ENCODE measurements at places on chromosomes 12 and 14.

DNA sequence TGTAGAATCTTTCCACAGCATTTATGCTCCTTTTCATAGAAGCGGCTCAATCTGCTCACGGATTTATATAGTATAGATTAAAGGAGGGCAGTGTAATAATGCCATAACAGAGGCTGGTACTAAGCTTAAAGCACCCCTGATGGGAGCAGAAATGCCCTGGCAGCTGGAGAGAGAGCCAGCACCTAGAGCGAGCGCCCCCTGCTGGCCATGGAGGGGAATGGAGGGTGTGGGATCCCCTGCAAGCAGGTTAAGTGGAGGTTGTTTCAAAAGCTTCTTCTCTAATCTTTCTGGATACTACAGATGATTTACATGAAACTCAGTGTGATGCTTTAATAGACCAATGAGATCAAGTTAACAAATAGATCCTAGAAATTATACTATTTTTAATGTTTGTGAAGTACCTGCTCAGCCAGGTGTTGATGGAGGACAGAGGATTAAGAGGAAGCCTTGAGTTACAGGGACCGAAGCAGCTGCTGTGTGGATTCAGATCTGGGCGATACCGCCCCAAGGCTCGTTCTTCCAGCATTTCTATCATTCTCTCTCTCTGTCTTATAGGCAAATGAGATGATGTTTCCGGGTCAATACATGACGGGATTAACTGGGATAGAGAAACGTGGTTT is 1519.3 kb upstream of the TMEM132C start:
- no peak for DNase-seq

DNA sequence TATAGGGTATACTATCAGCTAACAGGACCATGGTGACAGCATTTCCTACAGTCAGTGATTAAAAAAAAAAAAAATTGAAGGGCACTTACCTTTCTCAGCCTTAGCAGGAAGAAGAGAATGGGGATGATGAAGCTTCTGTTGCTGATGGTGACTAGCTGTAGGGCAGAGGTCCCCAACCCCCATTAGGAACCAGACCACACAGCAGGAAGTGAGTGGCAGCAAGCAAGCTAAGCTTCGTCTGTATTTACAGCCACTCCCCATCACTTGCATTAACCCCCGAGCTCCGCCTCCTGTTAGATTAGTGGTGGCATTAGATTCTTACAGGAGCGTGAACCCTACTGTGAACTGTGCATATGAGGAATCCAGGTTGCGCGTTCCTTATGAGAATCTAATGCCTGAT is 91.3 kb upstream of the USP44 start:
- no peak for DNase-seq

- no peak for DNase-seq
Measured at GRCh38 chr12:132571598-132571997, 38.8 kb downstream of the LRCOL1 start.

- no peak for DNase-seq
Measured at GRCh38 chr12:50401500-50402081, 906 bp downstream of the LARP4 start.

DNA sequence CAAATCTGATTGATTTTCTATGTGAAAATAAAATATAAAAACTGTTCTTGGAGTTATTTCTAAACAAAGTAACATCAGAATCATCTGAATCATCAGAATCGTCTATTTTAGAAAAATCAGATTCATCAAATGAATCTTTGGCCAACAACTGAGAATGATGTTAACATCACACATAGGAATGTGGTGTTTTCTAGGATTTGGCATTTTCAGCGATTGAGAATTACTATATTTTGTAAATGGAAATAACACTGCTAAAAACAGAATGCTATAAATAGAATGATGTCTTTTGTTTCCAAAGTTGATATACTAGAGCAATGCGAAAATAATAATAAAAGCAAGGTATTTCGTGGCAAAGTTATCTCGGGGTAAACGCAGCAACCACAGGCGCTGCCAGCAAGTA is 73.9 kb upstream of the EVL start:
- DNase-seq, result no peak

DNA sequence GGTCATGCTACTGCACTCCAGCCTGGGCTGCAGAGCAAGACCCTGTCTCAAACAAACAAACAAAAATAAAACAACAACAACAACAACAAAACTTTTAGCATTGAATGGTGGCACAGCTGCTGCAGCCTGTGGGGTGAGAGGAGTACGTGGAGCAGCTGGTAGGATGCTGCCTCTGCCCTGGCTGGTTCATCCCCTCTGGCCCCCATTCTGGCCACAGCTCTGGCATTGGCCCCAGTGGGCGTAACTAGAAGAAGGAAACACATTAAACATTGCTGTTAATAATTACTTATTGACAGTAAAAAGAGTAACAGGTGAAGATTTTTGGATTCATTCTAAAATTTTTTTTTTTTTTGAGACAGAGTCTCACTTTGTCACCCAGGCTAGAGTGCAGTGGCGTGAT is 28.8 kb upstream of the C2CD5 start:
- DNase-seq, result no peak

DNA sequence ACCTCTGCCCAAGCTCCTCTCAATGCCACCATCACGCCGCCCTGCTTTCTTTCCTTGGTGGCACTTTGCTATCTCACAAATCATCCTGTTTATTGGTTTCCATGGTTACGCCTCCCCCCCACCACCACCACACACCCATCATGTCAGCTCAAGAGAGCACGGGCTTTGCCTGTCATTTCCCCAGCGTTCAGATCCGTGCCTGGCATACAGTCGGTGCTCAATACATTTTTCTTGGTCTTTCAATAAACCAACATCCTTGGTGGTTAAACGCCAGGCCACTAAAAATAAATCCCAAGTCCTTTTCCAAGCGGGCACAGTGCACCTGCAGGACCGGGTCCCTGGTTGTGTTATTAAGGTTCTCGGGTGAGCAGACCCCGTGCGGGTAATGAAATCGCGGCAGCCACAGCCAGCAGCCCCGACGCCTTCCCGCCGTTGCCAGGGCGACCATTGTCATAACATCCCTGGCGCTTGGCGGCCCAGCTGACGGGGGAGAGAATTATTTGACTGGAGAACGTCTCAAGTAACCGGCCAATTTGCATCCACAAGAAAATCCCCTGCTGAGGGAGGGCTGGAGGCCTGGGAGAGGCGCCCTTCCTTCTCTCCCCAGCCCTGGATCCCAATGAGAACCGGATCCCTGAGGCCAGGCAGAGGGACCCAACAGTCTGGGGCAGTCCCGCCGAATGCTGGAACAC is 92.9 kb downstream of the KSR2 start:
- DNase-seq, result peak; percentile 47
